Calu3 (cell line): ENCODE measurements at places on chromosomes 11 and 22.
A peak's percentile ranks its signal among the peaks of the same experiment; 100 is the strongest.

DNA sequence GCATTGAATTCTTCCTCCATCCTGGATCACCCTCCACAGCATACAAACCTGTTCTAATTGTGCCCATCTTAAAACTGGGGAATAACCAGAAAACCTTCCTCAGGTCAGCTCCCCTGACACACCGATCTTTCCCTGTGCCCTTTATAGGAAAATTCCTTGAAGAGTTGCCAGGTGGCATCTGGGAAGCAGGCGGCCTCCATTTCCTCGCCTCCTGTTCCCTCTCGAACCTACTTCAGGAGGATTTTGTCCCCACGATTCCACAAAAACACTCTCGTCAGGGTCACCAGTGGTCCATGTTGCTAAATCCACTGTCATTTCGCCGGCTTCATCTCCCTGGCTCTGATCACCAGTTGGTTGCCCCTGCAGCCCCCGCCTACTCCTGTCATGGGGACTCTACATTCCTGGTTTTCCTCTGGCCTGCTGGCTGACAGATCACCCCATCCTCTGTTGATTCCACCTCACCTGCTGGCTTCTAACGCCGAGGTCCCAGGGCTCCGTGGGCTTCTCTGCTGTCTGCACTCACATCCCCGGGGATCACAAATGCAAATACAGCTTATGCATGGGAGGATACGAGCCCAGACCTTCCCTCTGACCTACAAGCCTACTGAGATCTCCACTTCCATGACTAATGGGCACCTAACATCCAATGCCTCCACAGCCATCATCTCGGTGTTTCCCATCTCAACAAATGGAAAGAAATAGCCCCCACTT is 92.5 kb upstream of the PRDM11 start:
- no peak for DNase-seq

- DNase-seq, result no peak
These were observed 1053.8 kb downstream of the TBC1D22A start for GRCh38 chr22:47816121-47816862.

DNA sequence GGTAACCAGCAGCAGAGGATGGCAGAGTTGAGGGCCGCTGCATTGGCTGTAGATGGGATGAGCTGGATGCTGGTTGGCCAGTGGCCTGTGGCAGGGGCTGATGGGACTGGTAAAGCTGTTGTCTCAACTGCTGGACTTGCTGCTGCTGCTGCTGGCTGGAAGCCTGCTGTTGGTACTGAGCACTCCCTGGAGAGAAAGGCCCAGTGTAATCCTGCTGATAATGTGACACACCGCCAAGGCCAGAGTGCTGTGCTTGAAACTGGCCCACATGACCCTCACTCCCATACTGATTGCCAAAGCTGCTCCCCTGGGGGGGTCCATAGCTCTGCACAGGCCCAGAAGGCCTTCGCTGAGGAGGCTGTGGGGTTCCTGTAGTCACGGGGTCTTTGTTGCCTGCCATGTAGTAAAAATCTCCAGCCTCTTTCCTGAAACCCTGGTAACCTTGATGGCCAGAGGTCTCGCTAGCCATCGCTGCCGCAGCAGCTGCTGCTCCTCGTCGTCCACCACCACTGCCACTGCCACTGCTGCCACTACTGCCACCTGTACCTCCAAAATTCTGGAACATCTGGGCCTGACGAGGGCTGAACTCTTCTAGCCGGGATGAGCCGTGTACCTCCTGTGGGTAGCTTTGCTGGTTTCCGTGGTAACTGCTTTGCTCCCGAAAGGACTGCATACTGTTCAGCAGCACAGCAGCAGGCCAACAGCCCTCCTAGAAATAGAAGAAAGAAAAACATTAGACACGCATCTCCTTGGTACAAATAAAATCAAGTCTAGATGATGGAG is 55.6 kb downstream of the TCF20 start:
- DNase-seq, result no peak

- DNase-seq, result no peak
These were observed 6.9 kb downstream of the GP1BB start for GRCh38 chr22:19730198-19730597.

GRCh38 chr22:45720839-45721378 is 49.3 kb downstream of the ATXN10 start:
- no peak for DNase-seq

- no peak for DNase-seq
These were observed 37.5 kb downstream of the SESN3 start for GRCh38 chr11:95193541-95193940.

DNA sequence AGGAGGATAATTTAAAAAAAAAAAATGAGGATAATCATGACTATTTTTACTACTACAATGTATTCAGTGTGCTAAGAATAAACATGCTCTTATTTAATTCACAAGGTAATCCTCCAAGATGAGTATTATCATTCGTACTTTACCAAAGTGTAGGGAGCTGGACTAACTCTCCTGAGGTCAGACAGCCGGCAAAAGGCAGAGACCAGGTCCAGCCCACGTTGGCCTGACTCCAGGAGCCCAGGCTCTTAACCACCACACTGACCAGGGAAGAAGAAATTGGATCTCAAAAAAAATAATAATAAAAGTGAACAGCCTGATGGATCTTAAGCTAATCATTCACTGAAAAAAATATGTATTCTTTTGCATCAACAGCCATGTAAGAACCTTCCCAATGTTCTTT is 25.2 kb downstream of the PLAAT3 start:
- no peak for DNase-seq

- DNase-seq, result no peak
These were observed 22.3 kb downstream of the MMP27 start for GRCh38 chr11:102683277-102683676.

GRCh38 chr11:1844221-1845094 is 5.7 kb downstream of the TNNI2 start:
- DNase-seq, result no peak

GRCh38 chr11:123354371-123354975 is 75.6 kb upstream of the GRAMD1B start:
- no peak for DNase-seq

- DNase-seq, result peak; percentile 60
These were observed 78.0 kb upstream of the PPARA start for GRCh38 chr22:46072110-46072881.

DNA sequence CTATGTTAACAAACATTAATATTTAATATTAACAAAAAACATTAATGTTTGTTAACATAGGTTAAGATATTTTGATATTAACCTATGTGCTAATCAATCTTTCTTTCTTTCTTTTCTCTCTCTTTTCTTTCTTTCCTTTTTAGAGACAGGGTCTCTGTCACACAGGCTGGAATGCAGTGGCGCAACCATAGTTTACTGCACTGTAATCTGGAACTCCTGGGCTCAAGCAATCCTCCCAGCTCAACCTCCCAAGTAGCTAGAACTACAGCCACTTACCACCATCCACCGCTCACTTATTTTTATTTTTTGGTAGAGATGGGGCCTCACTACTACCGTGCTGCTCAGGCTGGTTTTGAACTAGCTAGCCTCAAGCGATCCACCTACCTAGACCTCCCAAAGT is 13.2 kb downstream of the SIK3 start:
- no peak for DNase-seq

DNA sequence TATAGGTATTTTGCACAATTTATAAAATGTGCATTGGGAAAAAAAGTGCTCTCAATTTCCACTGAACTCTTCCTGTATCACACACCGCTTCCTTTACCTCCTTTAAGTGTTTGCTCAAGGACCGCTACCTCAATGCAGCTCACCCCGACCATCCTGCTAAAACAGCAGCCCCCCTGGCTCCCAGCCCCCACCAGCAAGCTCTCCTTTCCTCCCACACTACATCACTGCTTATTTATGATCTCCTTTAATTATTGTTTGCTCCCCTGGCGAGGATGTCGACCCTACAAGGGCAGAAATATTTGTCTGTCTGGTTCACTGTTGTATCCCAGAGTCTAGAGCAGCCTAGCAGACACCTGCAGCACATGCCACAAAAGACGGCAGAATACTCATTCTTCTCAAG is 10.0 kb downstream of the SHANK2 start:
- DNase-seq, result no peak

DNA sequence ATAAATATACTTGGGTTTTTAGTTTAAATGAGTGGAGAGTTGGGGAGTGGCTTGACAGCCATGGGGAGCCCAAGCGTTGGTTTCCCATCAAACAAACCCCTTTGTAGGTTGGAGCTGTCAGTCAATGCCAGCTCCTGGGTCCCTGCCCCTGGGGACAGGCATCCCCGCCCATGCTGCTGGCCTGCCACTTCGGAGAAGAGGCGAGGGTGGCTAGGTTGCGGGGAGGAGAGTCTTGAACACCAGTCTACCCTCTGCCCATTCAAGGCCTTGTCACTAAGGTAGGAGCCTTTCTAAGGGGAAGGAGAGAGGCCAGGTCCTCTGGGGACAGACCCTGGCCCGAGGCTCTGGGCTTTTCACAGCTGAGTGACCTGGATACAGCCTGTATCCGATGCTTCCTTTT is 211.9 kb upstream of the CADM1 start:
- no peak for DNase-seq

GRCh38 chr11:124922831-124923230 is 3.8 kb downstream of the HEPN1 start:
- DNase-seq, result no peak

- DNase-seq, result no peak
These were observed 709.9 kb downstream of the LUZP2 start for GRCh38 chr11:25206762-25207161.

DNA sequence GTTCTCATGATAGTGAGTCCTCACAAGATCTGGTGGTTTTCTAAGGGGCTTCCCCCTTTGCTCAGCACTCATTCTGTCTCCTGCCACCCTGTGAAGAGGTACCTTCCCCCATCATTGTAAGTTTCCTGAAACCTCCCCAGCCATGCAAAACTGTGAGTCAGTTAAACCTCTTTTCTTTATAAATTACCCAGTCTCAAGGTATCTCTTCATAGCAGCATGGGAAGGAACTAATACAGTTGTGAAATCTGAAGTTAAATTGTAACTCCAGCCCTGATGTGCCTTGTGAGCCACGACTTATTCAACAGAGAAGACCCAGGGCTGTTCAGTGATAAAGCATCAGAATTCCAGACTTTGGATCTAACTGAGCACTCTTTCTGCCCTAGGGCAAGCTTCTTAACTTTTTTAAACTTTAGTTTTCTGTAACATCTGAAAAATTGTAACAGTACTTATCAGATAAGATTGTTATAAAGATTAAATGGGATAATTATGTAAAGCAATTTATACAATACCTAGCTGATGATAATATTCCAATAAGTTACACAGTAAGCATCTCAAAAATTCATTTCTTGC is 220.0 kb downstream of the TRPC6 start:
- DNase-seq, result no peak

DNA sequence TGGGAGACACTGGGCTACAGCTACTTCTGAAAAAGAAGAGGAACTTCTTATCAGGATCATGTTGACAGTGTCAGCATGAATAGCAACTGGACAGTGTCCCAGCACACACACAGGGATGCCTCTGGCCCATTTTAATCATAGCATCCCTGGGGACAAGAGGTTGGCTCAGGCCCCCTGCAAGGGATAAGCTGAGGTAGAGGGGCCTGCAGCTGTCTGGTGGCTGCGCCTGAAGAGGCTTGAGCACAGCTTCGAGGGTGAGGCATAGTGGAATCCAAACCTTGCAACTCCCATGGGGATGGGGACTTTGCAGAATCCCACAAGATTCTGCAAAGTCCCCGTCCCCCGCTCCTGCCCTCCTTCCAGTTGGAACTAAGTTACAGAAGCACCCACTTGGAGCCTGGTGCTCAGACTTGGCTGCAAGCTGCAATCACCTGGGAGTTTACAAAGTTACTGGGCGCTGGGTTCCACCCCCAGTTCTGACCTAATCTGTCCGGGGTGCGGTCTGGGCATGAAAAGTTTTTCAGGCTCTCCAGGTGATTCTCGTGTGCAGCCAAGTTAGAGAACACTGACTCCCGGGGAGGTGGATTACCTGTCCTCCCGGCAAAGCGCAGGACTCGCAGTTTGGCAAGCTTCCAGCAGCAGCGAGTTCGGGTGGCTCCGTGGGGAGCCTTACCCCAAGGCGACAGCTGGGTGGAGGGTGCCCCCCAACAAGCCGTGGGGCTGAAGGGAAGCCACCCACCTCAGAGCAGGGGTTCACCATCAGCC is 16.0 kb upstream of the LINC01488 start:
- no peak for DNase-seq

DNA sequence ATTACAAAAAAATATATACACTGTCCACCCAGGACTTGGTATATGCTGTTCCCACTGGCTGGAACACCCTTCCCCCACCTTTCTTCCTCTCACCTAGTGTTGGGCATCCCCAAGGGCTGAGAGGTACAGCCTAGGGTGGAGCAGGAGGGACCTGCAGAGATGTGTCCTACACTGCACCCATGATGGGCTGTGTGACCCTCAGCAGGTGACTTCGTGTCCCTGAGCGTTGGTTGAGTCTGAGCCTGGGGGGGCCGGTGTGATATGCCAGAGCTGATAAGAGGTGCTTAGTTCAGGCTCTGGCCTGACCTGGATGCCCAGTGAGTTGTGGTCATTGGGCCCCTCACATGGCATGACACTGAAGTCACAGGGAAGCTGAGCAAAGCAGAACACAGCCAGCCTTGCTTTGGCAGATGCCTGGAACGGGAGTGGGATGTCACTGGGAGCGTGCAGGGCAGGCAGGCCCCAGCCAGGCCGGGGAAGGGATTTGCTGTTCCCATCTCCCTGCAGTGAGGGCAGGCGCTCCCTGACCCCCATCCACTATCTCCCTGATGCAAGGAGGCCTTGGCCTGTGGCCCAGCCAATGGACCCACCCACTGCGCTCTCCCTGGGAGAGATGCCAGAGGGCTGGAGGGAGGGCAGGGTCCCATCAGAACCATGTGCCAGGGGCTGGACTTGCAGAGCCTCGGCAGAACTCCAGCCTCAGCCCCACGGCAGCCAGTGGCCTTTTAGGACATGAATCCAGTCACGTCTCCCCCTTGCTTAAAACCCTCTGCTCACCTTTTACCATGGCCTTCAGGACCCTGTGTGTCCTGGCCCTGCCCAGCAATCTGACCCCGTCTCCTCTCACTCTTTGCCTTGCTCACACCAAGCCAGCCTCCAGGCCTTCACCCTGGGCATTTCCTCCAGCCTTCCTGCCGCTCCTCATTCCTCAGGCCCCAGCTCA is 138.9 kb downstream of the MN1 start:
- DNase-seq, result no peak

GRCh38 chr11:71095294-71095850 is 157.0 kb downstream of the SHANK2 start:
- DNase-seq, result no peak

GRCh38 chr11:59754494-59754858 is 700 bp upstream of the STX3 start:
- DNase-seq, result peak; percentile 10

GRCh38 chr11:82733444-82734119 is at the start of gene FAM181B:
TSS of gene FAM181B (minus strand) at chr11:82733864. CDS start at chr11:82733729, 135 bp downstream.
- peak; percentile 33 for DNase-seq
